ENCODE measurements at places on chromosomes 5 and 9.

DNA sequence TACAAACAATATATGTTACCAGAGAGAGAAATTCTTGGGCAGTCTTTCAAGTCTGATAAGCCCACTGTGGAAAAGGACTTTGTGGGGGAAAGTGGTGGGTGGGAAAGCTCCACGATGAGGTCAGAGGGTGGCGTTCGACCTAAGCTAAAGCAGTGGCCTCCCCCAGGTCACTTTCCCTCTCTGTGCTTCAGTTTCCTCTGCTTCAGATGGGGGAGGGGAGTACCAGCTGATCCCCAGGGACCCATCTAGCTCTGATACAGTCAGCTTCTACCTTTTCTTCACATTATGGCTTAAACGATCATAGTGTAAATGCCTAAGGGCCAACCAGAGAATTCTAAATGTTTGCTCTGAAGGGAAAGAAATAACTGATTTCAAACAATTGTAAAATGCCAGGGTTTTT lies 36.6 kb upstream of the ARSB start:
- no peak overlapping the region for H3K4me3 ChIP-seq
- H3K36me3 ChIP-seq, result no peaks in the 10 kb centered on the region
- no peak overlapping the region for H3K27ac ChIP-seq
- peaks cover 14% of the 10 kb centered on the region for H3K4me1 ChIP-seq

- no peak for DNase-seq
- H3K4me1 ChIP-seq, result no peaks in the 10 kb centered on the region
- H3K36me3 ChIP-seq, result no peaks in the 10 kb centered on the region
- H3K27me3 ChIP-seq, result no peaks in the 10 kb centered on the region
- no peak overlapping the region for H3K4me3 ChIP-seq
Observed at GRCh38 chr5:66209794-66210193, 65.7 kb downstream of the SREK1 start.

DNA sequence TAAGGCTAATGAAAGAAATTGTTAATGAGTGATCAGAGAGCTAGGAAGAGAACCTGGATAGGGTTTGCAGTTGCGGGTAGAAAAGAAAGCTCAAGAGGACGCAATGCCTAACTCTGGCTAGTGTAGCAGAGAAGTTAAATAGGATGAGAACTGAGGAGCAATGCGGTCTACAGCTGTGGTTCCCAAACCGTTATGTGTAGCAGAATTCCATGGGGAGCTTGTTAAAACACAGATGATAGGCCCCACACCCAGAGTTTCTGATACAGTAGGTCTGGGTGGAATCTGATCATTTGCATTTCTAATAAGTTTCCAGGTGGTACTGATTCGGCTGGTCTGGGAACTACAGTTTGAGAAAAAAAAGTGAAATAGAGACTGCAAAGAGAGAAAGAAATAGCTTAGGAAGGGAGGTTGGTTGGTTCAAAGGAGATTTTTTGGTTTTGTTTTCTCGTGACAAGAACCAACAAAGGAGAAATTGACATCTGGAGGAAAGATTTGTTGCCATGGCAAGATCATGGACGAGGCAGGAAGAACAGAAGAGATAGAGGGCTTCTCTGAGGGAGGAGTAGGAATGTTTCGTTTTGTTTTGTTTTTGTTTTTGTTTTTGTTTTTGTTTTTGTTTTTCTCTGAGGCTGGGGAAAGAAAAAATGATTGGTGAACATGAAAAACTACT lies 276.1 kb downstream of the ARRDC3 start:
- H3K4me1 ChIP-seq, result no peaks in the 10 kb centered on the region
- DNase-seq, result no peak
- no peak overlapping the region for H3K27ac ChIP-seq
- H3K36me3 ChIP-seq, result no peaks in the 10 kb centered on the region
- H3K27me3 ChIP-seq, result peaks cover 13% of the 10 kb centered on the region

- DNase-seq, result no peak
- H3K4me1 ChIP-seq, result no peaks in the 10 kb centered on the region
- H3K36me3 ChIP-seq, result no peaks in the 10 kb centered on the region
- H3K4me3 ChIP-seq, result no peak overlapping the region
- H3K27me3 ChIP-seq, result no peaks in the 10 kb centered on the region
- no peak overlapping the region for H3K27ac ChIP-seq
Observed at GRCh38 chr5:120153551-120153950, 310.5 kb upstream of the PRR16 start.

- no peak overlapping the region for H3K27ac ChIP-seq
Observed at GRCh38 chr5:168047043-168047668, 244.3 kb upstream of the WWC1 start.

- no peak for DNase-seq
- no peak overlapping the region for H3K4me3 ChIP-seq
- peaks cover 11% of the 10 kb centered on the region for H3K36me3 ChIP-seq
Observed at GRCh38 chr9:29129763-29130162, 1556.5 kb upstream of the C9orf72 start.

DNA sequence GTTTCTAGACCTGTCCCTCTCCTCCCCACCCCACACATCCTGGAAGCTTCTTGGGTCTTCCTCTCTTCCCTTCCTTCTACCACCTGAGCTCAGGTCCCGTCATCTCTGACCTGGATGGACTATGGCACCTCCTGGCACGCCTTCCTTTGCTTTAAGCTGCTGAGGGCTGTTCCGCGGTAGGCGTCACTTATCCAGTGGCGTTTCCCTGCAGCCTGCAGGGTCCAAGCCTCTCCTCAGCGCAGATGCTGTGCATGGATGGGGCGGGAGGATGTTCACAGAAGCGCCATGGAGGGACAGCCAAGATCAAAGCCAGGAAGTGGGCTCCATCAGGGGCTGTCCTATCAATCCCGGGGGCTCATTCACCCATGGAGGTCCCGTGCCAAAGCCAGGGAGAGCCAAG lies 23.8 kb upstream of the CNOT6 start:
- peaks cover 8% of the 10 kb centered on the region for H3K27me3 ChIP-seq
- no peak for DNase-seq
- no peak overlapping the region for H3K4me3 ChIP-seq
- H3K36me3 ChIP-seq, result no peaks in the 10 kb centered on the region
- no peaks in the 10 kb centered on the region for H3K4me1 ChIP-seq

DNA sequence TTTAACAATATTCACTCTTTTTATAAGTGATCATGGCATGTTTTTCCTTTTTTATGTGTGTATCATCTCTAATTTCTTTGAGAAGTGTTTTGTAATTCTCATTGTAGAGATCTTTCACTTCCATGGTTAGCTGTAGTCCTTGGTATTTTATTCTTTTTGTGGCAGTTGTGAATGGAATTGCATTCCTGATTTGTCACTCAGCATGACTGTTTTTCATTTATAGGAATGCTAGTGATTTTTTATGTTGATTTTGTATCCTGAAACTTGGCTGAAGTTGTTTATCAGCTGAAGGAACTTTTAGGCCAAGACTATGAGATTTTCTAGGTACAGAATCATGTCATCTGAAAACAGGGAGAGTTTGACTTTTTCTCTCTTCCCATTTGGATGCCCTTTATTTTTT lies 13.1 kb upstream of the SPINK13 start:
- no peak overlapping the region for H3K27ac ChIP-seq
- H3K4me3 ChIP-seq, result no peak overlapping the region
- H3K27me3 ChIP-seq, result no peaks in the 10 kb centered on the region
- DNase-seq, result no peak
- no peaks in the 10 kb centered on the region for H3K4me1 ChIP-seq
- peaks cover 20% of the 10 kb centered on the region for H3K36me3 ChIP-seq

DNA sequence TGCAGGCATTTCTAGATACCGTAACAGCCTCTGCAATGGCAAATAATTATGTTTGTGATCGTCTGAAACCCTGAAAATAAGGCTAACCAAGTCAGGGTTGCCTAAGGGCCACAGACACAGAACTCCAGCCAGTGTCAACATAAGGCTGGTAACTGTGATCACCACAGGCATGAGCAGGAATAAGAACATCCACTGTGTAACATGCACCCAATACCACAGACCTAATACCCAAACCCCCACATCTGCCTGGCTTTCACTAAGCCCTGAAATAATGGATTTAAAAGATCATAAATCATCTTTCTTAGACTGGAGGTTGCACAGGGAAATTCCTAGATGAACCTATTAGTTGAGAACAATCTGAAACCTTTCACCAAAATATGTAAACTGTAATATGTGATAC lies 394.5 kb downstream of the NFIB start:
- H3K27me3 ChIP-seq, result no peaks in the 10 kb centered on the region
- no peak for DNase-seq
- H3K4me3 ChIP-seq, result no peak overlapping the region
- no peaks in the 10 kb centered on the region for H3K4me1 ChIP-seq

DNA sequence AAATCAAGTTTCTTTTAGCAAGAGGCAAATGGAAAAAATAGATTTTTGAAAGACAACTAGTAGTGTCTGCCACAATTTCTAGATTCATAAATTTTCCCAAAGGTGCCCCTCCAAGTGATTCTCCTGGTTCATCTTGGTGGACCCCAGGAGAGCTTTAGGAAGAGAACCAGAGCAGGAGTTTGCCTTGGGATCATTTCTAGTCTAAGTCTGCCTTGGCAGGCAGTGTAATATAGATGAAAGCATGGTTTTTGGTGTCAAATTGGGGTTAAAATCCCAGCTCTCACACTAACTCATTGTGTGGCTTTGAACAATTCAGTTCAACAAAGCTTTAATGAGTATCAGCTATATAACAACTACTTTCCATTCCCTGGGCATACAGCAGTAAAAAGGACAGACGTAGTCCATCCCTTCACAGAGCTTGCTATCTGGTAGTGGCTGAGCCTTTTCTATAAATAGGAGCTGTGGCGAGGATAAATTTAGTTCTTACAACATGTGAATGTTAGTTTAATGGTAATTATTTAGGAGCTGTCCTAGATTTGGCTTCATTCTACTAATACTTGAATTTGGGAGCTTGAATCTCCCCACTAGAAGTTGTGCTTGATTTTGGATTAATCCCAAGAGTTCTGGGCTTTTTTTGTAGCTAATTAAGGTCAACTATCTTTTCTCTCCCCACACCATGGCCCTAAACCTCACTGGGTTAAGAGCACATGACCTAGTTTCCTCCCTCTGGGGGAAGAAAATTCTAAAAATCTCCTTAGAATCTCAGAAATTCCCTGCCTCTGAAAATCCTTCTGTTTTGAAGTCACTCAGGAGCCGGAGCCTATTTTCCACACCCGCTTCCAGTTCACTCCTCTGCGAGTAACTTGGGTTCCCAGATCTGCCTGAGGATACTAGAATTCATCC lies 197.8 kb downstream of the PCSK1 start:
- peaks cover 14% of the 10 kb centered on the region for H3K27me3 ChIP-seq
- H3K36me3 ChIP-seq, result peaks cover 4% of the 10 kb centered on the region
- no peak overlapping the region for H3K27ac ChIP-seq
- no peak overlapping the region for H3K4me3 ChIP-seq

DNA sequence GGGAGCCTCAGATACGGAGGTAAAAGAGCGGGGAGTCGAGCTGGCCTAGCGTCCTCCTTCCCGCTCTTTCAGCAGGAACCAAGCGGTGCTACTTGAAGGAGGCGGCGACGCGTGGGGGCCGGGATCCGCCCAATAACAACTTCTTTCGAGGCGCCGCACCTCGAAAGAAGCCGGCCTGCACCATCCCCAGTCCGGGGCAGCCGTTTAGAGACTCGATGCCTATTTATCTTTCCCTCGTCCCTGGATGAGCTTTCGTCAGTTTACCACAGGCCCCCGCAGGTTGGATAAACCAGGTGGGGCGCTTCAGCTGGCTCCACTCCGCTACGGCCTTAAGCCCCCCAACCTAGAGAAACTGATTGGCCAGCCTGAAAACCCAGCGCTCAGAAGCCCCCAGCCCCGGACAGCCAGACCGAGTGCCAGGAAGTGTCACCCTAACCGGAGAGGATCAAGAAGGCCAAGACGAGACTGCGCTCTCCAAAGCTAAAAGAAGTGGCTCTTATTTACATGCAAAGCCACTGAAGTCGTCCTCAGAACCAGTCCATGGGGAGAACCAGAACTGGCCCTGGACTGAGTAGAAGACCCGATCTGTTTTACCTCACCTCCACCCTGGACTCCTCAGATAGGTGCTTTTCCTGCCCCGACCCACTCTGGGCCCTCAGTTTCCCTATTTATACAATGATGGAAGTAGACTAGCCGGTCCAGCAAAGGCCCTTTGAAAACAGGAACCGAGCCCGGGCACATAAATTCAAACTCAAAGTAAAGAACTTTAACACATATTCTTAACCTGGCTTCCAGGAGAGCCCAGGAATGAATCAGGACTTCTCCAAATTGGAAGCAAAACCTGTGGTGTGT lies 1.4 kb downstream of the HAND1 start:
- H3K27me3 ChIP-seq, result peaks cover 56% of the 10 kb centered on the region
- H3K4me3 ChIP-seq, result no peak overlapping the region
- H3K36me3 ChIP-seq, result no peaks in the 10 kb centered on the region

DNA sequence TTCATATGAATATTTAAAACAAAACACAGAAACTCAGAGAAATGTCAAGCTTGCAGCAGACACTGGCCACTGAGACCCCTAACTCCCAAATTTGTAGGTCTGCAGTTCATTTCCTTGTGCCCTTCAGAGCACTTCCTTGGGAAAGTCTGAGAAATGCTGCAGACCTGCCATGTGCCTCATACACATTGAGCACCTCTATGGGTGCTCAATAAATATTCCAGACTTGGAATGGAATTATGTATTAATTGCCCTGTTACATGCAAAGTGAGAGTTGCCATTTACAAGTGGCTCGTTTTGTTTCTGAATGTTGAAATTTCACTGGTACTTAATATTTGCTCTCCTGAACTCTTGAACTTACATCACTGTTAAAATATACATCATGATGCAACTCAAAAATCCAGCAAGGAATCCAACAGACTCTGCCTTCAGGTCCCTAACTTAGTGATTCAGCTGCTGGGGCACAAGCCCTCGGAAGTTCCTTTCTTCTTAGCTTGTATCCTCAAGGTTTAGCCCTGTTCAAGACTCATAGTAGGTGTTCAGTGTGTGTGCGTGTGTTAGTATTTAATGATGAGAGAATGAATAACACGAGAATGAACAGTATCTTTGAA lies 90.6 kb downstream of the PTCD2 start:
- no peaks in the 10 kb centered on the region for H3K4me1 ChIP-seq
- H3K27me3 ChIP-seq, result peaks cover 11% of the 10 kb centered on the region
- no peak overlapping the region for H3K4me3 ChIP-seq
- DNase-seq, result no peak
- no peak overlapping the region for H3K27ac ChIP-seq

DNA sequence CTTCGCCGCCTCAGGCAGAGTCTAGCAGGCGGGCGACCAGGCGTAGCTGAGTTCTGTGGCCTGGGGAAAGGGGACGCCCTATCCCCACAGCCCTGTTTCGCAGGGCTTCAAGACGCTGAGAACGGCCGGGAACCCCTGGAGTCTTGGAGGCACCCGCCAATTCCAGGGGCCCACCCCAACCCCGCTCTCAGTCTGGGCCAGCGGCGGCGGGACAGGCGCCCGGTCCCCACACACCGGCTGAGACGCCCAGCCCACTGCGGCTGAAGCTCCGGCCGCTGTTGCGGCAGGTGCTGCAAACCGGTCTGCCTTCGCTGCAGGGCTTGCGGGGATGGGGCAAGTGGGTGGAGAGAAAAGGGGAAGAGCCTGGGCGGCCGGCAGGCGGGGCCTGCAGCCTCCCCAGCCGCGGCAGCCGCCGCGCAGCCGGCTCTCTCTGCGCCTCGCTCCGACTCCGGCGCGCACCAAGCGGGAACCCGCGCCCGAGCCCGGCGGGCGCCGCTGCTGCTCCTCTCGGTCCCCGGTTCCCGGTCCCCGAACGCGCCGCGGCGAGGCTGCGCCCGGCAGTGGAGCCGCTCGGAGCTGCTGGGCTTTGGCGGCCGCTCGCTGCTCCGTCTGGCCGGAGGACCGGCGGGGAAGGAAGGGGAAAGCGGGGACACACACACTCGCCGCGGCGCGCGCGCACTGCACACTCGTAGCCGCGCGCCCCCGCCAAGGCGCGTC lies at the start of gene PIP5K1B:
Gene PIP5K1B (plus strand): TSS at position 427 of the 717 bp plus-strand sequence. CDS start 117,375 bp downstream, outside the sequence.
- no peak for DNase-seq
- H3K4me1 ChIP-seq, result peaks cover 11% of the 10 kb centered on the region
- H3K36me3 ChIP-seq, result no peaks in the 10 kb centered on the region
- peak within 1 kb of the TSS; percentile 74 for H3K4me3 ChIP-seq

Measured in natural killer cell treated with Interleukin-12 subunit alpha and Interleukin-12 subunit beta and Interleukin-15 and Interleukin-18, amount 100 ng/mL, for 72 hours (primary cell).